ENCODE measurements at places on chromosomes 4 and X.

DNA sequence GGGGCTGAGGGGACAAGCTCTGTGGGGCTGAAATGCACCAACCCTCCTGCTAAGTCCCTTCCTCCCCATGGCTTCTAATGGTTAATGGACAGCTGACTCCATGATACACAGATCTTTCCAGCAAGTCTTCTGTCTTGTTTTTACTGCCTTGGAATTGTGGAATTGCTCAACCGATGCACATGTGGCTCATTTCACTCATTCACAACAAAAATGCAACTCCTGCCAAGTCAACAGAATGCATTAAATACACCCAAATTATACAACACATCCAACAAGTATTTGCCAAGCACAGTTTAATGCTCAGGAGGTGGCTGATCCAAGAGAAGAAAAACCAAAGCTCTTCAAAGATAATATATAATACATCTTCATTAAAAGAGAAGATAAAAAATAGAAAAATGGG is 61.9 kb upstream of the PAGE4 start:
- DNase-seq, result no peak

DNA sequence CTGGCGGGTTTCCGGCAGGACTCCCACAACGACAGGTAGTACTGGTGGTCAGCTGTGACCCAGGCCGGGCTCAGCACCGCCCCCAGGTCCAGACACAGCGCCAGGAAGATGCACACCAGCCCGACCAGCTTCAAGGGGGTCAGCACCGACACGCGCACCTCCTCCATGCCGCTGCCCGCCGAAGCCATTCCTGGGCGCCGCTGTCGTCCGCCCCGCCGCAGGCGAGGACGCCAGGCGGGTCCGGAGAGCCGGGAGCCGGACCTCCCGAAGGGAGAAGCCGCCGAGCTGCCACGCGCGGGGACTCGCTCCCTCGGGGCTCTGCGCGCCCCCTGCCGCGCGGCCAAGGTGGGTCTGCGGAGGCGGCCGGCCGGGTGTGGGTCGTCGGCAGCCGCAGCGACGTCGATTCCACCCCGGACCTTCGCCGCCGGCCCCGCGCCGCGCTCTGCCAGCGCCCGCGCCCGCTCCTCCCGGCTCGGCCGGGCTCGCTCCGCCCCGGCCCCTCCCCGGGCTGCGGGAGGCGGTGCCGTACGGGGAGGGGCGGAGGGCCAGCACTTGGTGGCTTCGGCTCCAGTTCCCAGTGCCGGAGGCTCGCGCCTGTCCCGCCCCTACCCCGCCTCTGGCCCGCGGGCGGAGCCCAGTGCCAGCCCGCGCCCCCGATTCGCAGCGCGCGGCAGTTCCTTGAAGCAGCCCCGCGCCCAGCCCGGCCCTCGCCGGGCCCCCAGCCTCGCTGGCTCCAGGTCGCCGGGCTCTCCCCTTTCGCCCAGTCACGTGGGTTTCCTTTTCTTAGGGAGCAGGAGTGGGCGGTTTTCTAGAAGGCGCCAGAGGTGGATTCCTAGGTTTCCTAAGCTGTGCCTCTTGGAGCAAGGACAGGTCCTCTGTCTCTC is at the start of gene TMEM47:
Gene TMEM47 (minus strand): TSS at position 444 of the 884 bp plus-strand sequence. CDS start 256 bp downstream, at position 188.
- DNase-seq, result no peak

DNA sequence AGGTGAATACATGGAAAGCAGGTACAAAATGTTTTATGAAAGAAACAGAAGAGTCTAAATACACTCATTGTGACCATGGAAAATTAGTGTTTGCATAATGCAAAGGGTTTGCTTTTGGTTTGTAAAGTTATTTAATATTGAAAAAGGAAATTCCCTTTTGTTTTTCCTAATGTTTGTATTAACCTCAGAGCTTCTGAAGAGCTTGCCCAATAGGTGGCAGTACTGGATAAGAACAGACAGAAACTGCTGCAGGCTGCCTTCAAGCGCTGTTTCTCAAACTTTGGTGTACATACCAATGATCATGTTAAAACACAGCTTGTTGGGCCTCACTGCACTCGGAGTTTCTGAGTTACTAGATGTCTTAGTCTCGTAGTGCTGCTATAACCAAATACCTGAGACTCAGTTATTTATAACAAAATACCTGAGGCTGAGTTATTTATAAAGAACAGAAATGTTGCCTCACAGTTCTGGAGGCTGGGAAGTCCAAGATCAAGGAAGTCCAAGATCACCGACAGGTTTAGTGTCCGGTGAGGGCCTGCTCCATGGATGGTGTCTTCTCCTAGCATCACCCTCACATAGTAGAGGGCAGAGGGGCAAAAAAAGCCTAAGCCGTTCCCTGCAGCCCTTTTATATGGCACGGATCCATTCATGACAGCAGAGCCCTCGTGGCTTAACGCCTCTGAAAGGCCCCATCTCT is 54.2 kb downstream of the SUPT20HL2 start:
- DNase-seq, result no peak

DNA sequence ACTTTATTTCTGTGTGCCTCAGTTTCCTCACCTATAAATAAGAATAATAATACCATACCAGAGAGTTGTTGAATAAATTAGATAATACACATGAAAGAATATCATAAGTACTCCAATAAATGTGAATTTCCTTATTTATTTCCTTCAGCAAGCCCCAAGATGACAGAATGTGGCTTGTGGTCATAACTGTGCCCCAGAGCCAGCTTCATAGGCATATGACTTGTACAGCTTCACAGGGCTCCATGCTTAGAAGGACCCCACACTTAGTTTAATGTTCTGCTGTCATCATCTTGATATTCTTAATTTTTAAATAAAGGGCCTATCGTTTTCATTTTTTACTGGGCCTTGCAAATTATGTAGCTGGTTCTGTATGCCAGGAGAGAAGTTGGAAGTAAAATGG is 25.3 kb downstream of the VSIG4 start:
- DNase-seq, result no peak

DNA sequence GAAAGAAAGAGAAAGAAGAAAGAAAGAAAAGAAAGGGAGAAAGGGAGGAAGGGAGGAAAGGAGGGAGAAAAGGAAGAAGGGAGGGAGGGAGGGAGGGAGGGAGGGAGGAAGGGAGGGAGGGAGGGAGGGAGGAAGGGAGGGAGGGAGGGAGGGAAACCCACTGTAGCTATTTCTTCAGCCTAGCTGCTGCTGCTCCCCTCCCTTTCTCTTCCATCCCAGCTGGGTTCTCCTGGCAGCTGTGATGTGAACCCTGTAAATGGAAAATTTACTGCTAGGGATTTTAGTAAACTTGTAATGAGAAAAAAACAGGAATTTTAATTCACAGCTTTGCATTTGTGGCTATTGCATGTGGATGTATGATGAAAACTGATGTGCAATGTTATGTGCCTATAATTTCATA is 8.0 kb downstream of the NR0B1 start:
- DNase-seq, result no peak

GRCh38 chr4:144295286-144295995 is 154.9 kb upstream of the GYPA start:
- no peak for DNase-seq

GRCh38 chr4:36254371-36254770 is 10.1 kb upstream of the ARAP2 start:
- DNase-seq, result no peak

All from GM12878 (cell line).